ENCODE measurements at places on chromosomes 12 and 14.

DNA sequence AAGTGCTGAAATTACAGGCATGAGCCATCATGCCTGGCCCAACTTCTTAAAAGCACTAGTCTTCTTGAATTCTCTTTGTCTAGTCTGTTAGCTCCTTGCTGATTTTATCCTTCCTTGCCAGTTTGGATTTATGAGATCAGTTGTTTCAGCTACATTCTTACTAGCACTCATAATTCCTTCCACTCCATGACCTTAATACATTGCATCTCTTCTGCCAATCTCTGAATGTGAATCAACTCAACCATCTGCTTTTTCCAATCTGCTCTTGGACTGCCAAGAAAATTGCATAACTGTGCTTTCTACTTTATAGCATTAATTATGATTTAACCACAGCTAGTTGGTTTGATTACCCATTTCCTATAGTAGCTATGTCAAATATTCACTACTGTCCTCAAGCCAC lies 14.9 kb upstream of the HEATR5A start:
- no peak for DNase-seq

GRCh38 chr14:62654641-62655040 lies 390.6 kb downstream of the KCNH5 start:
- no peak for DNase-seq

GRCh38 chr12:17511369-17511768 lies 578.6 kb downstream of the RERGL start:
- DNase-seq, result no peak

DNA sequence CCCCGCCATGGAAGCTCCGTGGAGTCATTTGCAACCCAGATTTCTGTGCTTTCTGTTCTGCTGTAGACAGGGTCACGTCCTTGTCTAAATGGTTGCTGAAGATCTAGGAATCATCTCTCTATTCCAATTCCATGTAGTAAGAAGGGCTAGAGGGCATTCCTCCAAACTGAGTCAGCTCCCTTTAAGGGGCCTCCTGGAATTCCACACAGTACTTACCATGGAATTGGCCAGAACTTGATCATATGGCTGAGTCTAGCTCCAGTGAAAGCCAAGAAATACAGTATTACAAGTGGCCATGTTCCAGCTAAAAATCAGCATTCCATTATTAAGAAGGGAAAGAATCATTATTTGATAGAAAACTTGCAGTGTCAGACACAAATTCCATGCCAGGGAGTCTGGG lies 171.9 kb downstream of the PRKCH start:
- DNase-seq, result peak; percentile 65

- DNase-seq, result no peak
Observed at GRCh38 chr14:25988536-25988935, 609.3 kb downstream of the NOVA1 start.

DNA sequence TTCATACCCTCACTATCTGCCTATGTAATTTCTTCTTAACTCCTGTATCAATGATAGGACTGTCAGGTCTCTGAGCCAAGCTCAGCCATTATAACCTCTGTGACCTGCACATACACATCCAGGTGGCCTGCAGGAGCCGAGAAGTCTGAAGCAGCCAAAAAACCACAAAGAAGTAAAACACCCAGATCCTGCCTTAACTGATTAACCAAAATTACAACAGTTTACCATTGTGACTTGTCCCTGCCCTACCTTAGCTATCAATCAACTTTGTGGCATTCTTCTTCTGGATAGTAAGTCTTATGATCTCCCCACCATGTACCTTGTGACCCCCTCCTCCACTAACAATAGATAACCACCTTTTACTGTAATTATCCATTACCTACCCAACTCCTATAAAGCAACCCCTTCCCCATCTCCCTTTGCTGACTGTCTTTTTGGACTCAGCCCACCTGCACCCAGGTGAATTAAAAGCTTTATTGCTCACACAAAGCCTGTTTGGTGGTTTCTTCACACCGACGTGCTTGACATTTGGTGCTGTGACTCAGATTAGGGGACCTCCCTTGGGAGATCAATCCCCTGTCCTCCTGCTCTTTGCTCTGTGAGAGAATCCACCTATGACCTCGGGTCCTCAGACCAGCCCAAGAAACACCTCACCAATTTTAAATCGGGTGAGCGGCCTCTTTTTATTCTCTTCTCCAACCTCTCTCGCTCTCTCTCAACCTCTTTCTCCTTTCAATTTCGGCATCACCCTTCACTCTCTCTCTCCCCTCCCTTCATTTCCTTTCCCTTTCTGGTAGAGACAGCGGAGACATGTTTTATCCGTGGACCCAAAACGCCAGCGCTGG lies 11.5 kb upstream of the LGMN start:
- DNase-seq, result no peak

GRCh38 chr12:3745152-3745551 lies 7.8 kb downstream of the CRACR2A start:
- DNase-seq, result no peak

- DNase-seq, result peak; percentile 74
Observed at GRCh38 chr12:51421266-51421884, 3.3 kb upstream of the SLC4A8 start.

DNA sequence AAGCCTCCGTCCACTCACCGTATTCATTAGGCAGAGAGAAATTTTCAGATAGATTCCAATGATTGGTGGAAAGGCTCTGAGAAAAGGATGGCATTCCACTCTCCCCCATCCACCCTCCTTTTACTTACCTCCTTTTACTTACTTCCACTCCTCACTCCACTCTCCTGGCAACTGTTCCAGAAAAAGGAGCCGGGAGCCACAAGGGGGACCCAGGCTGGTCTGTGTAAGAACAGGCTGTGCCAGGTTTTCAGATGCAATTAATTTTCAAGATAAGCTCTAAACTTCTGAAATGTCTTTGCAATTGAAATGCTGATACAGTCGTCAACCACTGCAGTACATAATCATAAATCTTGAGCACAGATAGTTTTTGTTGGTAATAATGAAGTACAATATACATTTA lies 248.8 kb downstream of the ANO6 start:
- no peak for DNase-seq

- DNase-seq, result no peak
Observed at GRCh38 chr14:103908580-103908979, 19.7 kb upstream of the TDRD9 start.

DNA sequence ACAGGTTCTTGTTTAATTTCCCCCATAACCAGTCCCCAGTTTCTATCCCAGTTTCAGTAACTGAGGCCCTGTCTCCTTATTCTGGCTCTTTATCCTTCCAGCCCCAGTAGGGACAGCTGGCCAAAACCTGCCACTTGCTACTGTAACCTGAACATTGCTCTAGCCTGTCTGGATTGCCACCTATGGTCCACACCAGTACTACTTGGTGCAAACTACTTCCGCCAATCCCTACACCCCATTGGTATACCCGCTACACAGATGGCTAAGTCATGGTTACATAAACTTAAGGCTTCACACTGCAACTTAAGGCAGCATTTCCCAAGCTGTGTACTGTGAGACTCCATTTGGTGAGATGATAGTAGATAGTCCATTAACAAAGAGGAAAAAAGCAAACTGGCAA lies 20.3 kb upstream of the C12orf76 start:
- DNase-seq, result no peak

Data from right hindlimb (tissue), 1 donor.